ENCODE measurements at places on chromosomes 1 and 21. TPM values are rescaled to one million over a fixed set of nuclear protein-coding genes. Genes with fewer than 3 reads are reported as not detected.

DNA sequence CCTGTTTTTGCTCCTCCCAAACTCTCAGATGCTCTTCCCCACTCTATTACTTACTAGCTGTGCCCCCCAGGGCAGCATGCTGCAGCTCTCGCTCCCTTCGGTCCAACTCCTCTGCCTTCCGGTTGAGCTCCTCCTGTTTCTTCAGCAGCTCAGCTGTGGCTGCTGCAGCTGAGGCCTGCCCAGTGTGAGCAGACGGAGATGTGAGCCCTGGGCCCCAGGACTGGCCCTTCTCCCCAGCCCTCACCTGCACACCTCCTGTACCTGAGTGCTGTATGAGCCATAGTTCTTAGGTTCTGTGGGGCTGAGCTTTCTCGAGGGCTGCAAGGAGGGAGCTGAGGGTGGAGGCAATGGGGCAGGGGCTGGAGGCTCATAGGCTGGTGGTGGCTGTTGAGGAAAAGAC lies 1.9 kb downstream of the SCAMP3 start:
- DNase-seq = no peak

GRCh38 chr1:3677484-3677883 lies 25.2 kb downstream of the TP73 start:
- no peak for DNase-seq

- DNase-seq = no peak
Observed at GRCh38 chr1:189211742-189212141, 1265.9 kb downstream of the BRINP3 start.

DNA sequence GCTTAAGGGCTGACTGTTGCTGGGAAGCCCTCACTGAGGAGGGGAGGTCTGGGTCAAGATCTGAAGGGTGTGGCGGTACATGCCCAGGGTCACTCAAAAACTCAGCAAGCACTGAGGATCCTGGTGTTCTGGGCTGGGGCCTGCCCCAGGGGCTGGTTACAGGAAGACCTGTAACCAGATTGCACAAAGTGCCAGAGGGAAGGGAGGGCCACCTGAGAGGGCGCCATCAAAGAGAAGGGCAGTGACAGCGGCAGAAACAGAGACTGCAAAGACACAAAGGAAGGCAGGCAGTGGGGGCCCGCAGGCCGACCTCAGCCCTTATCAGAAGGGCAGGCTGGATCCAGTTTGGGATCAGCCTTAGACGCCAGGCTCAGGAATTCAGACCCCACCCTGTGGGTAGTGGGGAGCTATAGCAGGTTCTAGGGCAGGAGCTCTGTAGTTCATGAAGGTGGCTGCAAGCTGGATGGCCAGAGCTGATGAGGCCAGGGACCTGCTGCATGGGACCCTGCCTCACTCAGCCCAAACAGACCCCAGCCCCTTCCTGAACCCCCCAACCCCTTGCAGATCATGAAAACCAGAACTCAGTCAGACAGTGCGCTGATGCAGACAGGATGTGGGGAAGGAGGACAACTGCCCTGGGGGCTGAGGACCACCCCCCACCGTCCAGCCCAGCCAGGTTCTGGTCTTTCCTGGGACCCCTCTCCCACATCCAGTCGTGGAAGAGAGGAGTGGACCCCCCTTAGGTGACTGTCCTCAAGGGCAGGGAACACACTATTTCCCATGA lies 3.9 kb downstream of the SH2D5 start:
- no peak for DNase-seq

GRCh38 chr1:163296504-163297263 lies 25.1 kb upstream of the NUF2 start:
- DNase-seq = no peak

- DNase-seq = no peak
Observed at GRCh38 chr1:10795276-10796021, 997 bp downstream of the CASZ1 start.

- DNase-seq = no peak
Observed at GRCh38 chr1:236137285-236137852, 5.0 kb upstream of the GPR137B start.

DNA sequence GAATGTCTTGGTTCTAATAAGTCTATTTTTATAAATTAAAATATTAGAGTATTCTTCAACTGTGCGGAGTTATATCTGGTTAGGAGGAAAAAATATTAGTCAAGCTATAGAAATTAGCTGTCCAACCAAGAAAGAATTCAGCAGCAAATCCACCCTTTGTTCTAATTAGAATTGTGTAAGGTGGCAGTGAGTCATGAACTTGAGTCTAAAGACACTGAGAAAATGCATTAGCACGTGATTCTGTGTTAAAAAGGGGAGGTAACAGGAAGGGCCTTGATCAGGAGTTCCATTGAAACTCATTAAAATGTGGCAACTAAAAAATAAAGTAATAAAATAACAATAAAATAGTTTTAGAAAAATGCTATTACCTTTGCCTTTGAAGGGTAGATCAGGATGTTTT lies 398.2 kb upstream of the RGS18 start:
- no peak for DNase-seq

GRCh38 chr1:167158111-167158812 lies 62.4 kb upstream of the POU2F1 start:
- no peak for DNase-seq

DNA sequence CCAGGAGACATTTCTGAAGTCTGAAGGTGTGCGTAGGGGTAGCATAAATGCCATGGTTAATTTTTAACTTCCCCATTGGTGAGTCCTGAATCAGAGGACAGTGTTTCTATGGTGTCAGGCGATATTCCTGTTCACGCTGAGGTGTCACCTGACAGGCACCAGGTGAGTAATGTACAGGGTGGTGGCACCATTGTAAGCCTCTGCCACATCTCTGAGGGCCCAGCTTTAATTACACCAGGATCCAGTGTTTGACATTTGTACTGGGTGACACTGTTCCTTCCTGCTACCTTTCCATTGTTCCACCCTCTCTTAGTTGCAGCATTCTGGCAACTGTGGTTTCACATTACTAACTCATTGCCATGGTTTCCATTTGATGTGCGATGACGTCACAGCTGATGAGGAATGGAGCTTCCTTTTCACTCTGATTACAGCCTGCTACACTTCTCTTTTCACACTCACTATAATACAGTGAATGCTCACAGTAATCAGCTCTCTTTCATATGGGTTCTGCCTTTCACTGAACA lies 40.6 kb upstream of the MARK1 start:
- no peak for DNase-seq

DNA sequence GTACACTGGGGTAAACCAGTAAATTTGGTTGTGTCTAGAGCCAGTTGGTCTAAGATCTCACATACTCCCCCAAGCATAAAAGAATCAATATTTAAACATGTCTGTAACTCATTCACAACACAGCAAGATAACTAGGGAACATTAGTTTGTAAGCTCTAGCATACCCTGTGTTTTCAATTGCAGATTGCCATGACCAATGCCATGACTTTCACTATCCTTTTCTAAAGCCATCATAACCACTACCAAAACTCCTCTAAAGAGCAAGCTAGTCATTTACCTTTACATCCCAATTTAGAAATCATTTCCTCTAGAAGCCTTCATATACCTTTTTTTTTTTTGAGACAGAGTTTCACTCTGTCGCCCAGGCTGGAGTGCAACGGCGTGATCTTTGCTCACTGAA lies 56.5 kb upstream of the PLA2G4A start:
- DNase-seq = no peak

GRCh38 chr1:164311377-164311776 lies 247.6 kb upstream of the PBX1 start:
- no peak for DNase-seq

DNA sequence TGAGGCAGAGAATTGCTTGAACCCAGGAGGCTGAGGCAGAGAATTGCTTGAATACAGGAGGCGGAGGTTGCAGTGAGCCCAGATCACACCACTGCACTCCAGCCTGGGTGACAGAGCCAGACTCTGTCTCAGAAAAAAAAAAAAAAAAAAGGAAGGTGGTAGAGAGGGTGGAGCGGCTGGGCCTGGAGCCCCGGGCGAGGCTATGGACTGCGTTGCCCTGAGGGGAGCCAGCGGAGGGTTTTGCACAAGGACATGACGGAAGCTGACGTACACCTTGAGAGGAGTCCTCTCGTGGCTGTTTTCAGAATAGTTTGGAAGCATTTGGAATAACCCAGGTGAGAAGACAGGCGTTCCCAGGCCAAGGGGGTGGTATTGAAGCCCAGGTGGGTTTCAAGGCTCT lies 6.9 kb upstream of the FBLIM1 start:
- no peak for DNase-seq

DNA sequence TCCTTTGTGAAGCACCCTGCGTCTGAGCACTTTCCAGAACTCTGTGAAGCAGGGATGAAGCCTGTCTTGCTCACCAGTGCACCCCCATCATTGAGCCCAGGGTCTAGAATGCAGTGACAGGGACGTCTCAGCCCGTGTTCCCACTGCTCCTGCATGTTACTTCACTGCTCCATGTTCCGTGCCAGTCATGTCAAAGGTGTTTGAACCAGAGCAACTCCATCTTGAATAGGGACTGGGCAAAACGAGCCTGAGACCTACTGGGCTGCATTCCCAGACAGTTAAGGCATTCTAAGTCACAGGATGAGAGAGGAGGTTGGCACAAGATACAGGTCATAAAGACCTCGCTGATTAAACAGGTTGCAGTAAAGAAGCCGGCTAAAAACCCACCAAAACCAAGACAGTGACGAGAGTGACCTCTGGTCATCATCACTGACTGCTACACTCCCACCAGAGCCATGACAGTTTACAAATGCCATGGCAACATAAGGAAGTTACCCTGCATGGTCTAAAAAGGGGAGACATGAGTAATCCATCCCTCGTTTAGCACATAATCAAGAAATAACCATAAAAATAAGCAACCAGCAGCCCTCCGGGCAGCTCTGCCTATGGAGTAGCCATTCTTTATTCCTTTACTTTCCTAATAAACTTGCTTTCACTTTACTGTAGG lies 63.2 kb downstream of the SDC3 start:
- no peak for DNase-seq

- no peak for DNase-seq
Observed at GRCh38 chr1:31799196-31799894, 16.5 kb downstream of the SPOCD1 start.

GRCh38 chr1:235607284-235607683 lies 42.3 kb downstream of the GNG4 start:
- DNase-seq = no peak

GRCh38 chr1:228058172-228058948 lies 24.1 kb upstream of the ARF1 start:
- DNase-seq = no peak

DNA sequence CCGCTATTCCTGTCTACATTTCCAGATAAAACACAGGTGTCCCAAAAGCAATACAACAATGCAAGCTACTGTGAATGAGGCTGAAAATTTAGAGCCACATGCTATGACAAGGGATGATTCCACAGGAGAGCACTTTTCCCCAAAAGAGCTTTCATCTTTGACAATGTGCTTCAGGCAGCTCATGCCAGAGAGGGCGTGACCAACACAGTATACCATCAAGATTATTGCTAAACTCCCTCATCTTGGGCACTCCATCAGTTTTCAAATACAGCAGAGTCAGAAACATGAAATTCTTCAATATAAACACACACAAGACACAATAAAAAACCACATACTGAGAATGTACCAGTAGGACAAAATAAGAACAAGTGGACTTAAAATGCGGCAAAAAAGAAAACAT lies 6.7 kb downstream of the GON4L start:
- DNase-seq = no peak

GRCh38 chr1:205975387-205975998 lies 27.7 kb downstream of the RAB7B start:
- DNase-seq = no peak

DNA sequence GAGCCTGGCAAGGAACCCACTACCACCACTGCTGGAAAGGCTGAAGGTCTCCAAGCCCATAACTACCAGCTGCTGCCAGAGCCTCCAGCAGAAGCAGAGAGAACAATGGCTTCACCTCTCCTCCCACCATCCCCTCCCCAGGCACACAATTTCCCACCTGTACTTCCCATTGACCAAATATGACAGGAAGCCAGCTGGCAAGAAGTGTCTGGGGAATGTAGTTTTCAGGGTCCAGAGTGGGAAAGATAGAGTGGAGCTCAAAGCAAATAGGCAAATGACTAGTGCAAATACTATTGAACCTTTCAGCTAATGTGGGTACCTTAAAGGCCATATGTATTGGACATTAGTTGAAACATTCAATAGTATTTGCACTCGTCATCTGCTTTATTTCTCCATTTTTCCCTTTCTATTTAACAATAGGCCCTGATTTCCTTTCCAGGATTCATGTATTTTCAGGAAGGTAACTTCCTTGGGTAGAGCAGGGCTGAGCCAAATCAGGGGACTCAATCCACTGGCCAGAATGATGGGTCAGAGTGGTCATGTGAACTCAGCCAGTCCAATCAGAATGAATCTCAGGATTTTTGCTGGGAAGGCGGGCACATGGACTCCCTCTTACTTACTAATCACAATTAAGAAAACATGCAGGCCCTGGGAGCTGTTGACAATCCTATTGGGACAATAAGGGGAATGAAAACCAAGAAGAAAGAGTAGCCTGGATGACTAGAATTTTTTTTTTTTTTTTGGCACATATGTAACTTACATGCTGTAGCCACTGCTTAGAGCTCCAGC lies 12.1 kb upstream of the NFYC start:
- no peak for DNase-seq

DNA sequence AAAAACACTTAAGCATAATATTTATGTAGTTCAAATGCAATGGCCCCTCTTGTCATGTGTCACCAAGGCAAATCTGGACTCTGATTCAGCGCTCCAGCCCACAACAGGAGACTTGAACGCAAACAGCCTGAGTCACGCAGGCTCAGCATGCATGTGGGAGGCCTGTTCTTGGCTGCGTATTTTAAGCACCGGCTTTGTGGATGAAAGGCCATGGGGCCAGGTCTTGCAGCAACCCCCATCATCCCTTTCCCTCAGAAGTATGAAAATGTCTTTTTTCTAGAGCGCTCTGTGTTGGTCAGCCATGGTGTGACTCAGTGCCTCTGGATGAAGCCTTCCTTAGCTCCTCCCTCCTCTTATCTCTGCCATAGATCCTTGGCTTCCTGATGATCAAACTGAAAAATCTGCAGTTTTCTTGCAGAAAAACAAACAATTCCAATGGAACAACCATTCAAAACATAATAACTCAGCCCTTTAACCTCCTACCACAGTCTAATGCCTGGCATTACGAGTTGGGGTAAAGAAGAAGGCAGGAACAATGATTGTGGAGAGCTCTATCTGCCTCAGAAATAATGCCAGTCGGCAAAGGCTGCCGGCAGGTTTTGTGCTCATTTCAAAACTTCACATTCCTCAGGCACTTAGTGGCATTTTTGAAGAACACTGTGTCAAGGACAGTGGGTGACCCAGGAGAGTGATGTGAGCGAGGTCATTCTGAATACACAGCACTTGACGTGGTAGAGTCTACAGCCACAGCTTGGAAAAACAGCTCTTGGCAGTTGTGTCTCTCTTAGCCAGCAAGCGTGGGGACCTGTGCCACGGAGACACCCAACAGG lies 167.5 kb downstream of the CLIC6 start:
- DNase-seq = no peak

IFNAR2 gene
- total RNA-seq = 85.8 TPM

RWDD3 gene
- total RNA-seq = 24.9 TPM

RNF186 gene
- not detected for total RNA-seq

GIPC2 gene
- not detected for total RNA-seq

GREM2 gene
- 2.5 TPM for total RNA-seq

STYXL2 gene
- not detected for total RNA-seq

DDR2 gene
- total RNA-seq = 0.44 TPM

S100A16 gene
- total RNA-seq = not detected

INTS11 gene
- 174 TPM for total RNA-seq

SUSD4 gene
- total RNA-seq = 5.4 TPM

DIRAS3 gene
- total RNA-seq = not detected
